LoVo (cell line): ENCODE measurements at places on chromosomes 4 and X.

- DNase-seq: no peak
Observed at GRCh38 chrX:7027071-7027470, 120.4 kb upstream of the STS start.

- DNase-seq: no peak
Observed at GRCh38 chr4:140719686-140720085, 36.5 kb downstream of the TBC1D9 start.

- no peak for DNase-seq
Observed at GRCh38 chrX:22276781-22277180, 4.1 kb downstream of the CBLL2 start.

DNA sequence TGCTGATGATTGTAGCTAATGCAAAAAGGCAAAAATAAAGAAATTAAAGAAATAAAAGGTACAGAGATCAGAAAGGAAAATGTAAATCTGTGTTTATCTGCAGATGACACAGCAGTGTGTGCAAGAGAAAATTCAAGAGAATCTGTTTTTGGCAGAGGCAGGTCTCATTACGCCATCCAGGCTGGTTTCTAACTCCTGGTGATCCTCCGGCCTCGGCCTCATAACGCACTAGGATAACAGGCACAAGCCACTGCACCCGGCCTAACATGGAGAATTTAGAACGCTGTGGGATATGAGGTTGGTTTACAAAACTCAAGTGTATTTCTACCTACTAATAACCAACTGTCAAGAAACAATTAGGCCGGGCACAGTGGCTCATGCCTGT, 29.4 kb downstream of the CTBP1 start:
- DNase-seq: no peak

- DNase-seq: peak; percentile 59
Observed at GRCh38 chr4:42865572-42866189, 26.8 kb upstream of the GRXCR1 start.

DNA sequence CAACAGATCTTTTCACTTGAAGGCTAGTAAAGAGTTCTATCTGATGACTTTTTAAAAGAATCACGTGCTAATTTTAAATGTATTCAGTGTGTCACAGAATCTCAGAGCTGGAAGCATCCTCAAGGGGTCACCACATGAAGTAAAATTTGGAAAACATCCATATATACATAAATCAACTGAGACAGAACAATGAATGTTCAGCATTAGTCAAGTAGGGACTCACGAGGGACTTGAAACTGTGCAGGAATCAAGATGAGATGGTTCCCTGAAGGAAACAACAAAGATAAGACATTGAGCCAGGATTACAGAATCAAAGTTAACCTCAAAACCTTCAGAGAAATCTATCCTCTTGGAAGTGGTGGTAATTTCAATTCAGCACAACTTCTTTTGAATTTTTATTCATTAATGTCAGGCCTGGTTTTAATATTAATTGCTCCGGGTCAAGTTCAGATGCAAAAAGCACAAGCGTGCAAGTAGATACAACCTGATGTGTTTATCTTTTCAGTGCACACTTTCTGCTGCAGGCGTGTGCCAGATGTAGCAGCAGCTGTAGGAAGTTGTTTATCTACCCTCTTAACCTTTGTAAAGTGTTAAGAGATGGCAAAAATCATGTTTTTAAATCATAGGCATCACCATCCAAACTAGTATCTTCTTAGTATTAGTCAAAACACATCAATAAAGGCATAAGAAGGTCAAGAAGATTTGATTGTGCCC, 87.7 kb upstream of the SRD5A3 start:
- no peak for DNase-seq

GRCh38 chr4:8321771-8322170, 52.2 kb downstream of the HTRA3 start:
- no peak for DNase-seq

- DNase-seq: peak; percentile 69
Observed at GRCh38 chr4:104728380-104729122, 233.9 kb upstream of the CXXC4 start.
